HAP-1 (cell line): ENCODE measurements at places on chromosomes 4 and X.

- no peak for DNase-seq
Observed at GRCh38 chrX:112819813-112820212, 20.8 kb downstream of the AMOT start.

- no peak for DNase-seq
Observed at GRCh38 chr4:1399508-1400190, 6.6 kb downstream of the NKX1-1 start.

GRCh38 chrX:21733705-21734104 is 24.2 kb downstream of the SMPX start:
- no peak for DNase-seq

DNA sequence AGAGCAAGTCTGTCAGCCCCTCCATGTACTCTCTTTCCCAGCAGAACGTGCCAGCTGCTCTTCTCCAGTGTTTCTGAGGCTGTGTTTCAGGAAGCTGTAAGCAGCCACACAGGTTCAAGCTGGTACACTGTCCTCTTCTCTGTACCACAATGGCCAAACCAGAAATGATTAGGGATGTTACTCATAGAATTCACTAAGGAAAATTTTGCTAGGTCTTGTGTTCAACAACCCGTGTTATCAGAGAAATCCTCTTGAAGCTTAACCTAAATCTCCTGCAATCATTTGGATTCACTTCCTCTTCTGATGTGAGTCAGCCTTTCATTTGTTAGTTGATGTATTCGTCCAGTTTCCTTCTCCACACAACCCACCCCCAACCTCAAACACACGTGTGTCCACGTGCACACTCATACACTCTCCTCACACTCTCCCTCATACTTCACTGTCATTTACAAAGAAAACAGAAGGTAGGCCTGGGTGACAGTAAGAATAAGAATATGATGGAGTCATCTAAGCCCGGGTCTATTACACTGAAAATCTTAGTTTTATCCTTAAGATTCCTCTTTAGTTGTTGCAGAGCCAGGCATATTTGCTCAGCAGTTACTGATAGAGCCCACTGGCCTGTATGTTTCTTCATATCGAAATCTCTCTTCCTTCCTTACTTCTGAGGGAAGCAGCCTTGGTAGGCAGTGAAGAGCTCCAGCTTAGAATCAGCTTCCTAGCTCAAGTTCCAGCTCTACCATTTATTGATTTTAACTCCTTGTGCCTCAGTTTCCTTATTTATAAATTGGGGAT is 63.4 kb downstream of the DCUN1D4 start:
- no peak for DNase-seq

GRCh38 chr4:128191115-128191781 is 96.4 kb downstream of the PGRMC2 start:
- DNase-seq: peak; percentile 60

DNA sequence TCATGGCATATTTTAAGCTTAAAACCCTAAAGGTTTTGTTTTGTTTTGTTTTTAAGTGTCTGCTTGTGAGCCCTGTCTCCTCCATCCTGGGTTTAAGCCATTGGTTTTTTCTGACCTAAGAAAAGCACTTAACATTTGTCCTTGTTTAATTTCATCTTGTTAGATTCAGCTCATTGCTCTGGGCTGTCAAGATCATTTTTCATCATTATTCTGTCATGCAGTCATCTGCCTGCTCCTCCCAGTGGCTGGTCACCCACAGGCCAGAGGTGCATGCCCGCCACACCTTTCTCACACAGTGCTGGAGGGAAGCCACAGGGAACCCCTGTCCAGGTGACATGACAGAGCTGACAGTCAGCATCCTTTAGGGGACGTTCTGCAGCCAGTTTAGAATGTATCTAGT is 11.7 kb upstream of the REELD1 start:
- DNase-seq: no peak
